NCI-H187 treated with DMSO at 0.1 percent for 48 hours (cell line): ENCODE measurements at places on chromosomes 3 and 15.

GRCh38 chr3:35616346-35616745, 23.0 kb upstream of the ARPP21 start:
- DNase-seq = no peak

- no peak for DNase-seq
Observed at GRCh38 chr3:133837487-133838295, 32.1 kb downstream of the SRPRB start.

GRCh38 chr15:52134502-52135144, 22.0 kb upstream of the BCL2L10 start:
- no peak for DNase-seq

GRCh38 chr15:81865850-81866537, 179.8 kb downstream of the MEX3B start:
- no peak for DNase-seq

DNA sequence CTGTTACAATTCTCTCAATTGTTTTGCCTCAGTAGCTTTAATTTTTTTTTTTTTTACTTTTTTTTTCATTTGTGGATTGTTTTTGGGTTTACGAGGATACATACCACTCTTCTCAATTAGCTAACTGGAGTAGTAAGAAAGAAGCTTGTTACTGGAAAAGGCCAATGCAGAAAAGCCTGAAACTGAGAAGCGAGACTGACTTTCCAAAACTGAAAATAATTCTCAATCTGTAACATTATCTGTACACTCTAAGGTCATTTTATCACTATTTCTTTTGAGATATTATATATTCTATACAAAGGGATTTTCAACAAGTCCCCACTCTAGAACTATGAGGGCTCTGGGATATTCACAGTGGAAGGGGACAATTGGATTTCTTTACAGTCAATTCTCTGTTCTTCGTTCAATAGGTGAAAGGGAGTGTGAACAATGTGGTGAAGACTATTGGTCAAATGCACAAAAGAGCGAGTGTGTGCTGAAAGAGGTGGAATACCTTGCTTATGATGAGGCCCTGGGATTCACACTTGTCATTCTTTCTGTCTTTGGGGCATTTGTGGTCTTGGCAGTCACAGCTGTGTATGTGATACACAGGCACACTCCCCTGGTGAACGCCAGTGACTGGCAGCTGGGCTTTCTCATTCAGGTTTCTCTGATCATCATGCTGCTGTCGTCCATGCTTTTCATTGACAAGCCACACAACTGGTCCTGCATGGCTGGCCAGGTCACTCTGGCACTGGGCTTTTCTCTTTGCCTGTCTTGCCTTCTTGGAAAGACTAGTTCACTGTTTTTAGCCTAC, 83.9 kb upstream of the KCNAB1 start:
- no peak for DNase-seq

DNA sequence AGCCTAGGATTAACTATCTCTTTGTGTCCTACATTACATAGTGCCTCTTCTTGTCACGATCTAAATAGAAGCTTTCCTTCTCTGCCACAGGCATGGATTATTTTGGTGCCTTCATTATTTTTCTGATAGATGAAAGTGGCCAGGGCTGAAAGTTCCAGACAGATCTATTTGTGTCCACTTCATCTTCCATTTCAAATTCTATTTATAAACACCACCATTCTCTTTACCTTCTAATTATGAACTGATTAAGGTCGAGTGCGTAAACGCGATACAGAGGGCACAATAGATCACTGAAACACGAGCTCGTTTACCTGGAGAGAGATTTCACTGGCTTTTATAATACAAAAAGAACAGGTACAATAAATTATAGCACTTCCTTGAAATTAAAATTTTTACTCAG, 105.0 kb downstream of the EDEM1 start:
- no peak for DNase-seq

DNA sequence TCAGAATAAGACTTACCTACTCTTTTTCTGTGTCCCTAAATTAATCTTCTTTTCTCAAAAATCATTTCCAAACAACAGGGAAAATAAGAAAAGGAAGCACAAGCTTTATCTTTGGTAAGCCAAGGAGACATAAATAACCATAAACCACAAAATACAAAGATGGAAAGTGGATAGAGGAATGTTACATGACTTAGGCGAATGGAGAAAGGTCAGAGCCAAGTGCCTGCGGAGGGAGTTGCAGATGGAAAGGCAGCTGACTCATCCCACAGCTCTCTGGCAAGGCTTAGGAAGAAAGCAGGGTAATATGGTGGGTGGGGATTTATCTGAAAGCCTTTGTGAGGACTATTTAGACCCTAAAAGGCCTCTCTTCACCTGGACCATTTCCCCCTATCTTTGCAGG, 72.8 kb downstream of the GALK2 start:
- DNase-seq = no peak

- DNase-seq = no peak
Observed at GRCh38 chr15:27694506-27695087, 404.5 kb downstream of the OCA2 start.

GRCh38 chr3:135329479-135329878, 534.4 kb downstream of the EPHB1 start:
- no peak for DNase-seq

DNA sequence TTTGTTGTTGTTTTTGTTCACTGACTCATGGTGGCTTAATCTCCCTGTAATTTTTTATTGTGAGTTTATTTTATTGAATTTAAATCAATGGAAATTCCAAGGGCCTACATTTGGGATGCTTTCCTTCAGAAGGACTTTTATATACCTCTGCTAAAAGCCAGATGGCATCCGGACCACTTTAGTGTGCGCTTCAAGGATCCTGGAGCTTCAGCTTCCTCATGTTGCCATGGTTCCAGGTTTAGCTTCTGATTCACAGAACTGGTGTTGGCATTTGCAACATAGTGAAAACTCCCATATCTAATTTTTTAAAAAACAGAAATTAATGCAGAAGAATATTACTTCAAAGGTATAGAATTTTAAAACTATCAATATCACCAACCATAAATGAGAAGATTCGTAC, 8.5 kb upstream of the HACD2 start:
- DNase-seq = no peak

GRCh38 chr15:56804279-56804678, 71.0 kb upstream of the ZNF280D start:
- no peak for DNase-seq

GRCh38 chr3:14592390-14592789, 52.2 kb upstream of the GRIP2 start:
- DNase-seq = no peak

GRCh38 chr15:48388016-48388851, 57.0 kb downstream of the DUT start:
- no peak for DNase-seq

DNA sequence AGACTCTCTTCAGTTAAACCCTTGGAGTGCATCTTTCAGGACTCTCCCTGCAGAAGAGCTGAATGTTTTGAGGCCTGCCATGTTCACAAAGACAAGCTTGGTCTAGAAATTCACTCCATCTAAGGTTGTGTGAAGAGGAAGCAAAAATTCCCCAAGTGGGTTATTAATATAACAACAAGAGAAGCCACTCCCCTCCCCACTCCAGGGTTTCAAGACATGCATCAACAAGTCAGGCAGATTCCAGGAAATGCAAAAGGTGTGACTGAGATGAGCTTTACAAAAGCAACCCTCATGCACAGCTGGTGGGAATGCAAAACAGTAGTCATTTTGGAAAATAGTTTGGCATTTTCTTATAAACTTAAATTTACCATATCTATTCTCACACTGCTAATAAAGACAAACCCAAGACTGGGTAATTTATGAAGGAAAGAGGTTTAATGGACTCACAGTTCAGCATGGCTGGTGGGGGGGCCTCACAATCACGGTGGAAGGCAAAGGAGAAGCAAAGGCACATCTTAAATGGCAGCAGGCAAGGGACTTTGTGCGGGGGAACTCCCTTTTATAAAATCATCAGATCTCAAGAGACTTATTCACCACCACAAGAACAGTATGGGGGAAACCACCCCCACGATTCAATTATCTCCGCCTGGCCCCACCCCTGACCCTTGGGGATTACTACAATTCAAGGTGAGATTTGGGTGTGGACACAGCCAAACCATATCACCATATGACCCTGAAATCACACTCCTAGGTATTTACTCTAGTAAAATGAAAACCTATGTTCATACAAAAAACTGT, 31.3 kb downstream of the TARS3 start:
- DNase-seq = no peak

DNA sequence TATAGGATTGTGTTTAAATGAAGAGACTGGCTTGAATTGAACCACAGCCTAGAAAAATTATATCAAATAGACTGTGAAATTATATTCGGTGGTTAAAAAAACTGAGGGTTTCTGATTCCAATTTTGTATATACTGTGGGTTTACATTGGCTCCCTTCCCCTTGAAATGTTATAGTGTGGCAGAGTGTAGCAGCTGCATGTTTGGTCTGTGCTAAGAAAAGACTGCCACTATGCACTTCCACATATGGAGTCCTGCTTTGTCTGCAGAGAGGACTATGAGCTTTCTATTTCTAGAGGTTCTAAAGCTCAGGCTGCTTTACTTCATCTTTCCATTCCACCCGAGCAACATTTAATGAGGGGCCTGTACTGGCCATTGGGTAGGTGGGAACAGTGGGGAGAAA, 112.3 kb downstream of the P3H2 start:
- no peak for DNase-seq

GRCh38 chr3:150396956-150397550, 11.0 kb upstream of the TSC22D2 start:
- no peak for DNase-seq

DNA sequence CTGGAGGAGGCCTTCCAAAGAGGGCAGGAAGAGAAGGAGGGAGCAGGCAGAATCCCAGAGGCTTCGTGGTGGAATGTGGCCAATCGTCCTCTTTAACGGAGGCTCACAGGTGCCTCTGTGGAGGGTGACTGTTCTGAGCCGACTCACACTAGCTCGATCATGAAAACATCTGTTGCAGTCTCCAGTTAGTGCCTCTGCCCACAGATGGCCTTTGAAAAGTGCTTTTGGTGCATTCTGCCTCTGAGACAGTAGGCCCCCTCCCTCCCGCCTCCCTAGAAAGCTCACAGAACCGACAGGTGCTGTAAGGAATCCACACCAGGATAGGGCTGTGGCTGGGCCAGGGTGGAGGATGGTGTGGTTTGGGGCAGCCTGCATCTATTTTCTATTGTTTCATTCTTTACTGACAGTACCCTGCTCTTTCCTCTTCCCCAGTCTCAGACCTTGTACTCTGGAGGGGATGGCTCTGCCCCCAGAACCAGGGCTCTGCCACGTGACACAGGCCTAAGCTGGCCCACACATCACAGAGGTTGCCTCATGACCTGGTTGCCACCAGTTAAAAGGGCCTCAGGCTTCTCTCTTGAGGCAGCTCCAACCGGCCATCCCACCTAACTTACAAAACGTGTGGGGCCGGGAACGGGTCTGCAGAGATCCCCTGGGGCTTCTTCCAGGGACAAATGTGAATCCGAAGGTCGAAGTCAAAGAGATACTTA, 27.2 kb upstream of the PIGZ start:
- DNase-seq = peak; percentile 11

- no peak for DNase-seq
Observed at GRCh38 chr15:31470756-31471155, 144.1 kb downstream of the KLF13 start.

DNA sequence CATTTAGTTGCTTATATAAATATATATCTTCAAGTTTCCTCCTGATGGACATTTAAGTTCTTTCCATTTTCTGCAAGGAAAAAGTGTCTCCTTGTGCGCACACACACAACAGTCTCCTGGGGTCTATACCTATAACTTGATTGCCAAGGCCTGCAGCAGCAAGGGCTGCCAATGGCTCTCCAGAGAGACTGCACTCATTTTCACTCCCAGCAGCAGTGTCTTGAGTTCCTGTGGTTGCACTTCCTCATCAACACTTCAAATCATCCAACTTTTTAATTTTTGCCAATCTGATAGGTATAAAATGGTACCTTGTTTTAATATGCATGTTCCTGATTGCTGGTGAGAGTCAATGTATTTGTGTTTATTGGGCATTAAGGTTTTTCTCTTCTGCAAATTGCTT, 23.1 kb downstream of the TNFAIP8L3 start:
- no peak for DNase-seq

DNA sequence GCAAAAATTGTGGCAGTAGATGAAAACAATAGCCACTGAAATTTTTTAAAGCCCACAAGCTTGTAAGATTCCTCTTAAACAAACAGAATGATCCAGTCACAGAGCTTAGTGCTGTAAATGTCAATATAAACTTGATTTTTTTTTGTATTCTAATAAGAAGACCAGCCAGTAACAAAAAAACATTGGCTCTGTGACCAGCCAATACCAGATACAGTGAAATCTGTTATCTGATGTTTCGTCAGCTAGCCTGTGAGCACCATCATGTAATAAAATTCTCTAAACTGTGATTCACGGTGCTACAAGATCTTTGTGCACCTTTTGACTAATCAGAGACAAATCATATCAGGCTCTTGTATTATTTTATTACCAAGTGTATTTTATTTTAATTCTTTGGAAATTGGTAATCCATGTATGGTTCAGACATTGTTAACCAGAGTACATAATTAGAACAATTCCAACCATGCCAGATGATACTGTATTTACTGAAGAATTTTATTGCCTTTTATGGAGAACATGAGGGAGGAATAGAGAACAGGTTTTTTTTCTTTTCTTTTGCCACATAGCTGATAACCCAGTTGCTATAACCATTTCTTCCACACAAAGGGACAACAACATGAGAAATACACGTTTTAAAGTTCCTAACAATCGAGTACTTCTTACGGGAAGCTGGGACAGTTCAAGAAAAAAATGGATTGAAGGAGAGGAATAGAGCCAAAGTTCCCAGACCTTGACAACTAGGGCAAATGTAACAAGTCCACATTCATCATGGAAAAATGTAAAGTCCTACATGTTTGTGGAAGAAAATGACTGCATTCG, 71.9 kb downstream of the FILIP1L start:
- no peak for DNase-seq

DNA sequence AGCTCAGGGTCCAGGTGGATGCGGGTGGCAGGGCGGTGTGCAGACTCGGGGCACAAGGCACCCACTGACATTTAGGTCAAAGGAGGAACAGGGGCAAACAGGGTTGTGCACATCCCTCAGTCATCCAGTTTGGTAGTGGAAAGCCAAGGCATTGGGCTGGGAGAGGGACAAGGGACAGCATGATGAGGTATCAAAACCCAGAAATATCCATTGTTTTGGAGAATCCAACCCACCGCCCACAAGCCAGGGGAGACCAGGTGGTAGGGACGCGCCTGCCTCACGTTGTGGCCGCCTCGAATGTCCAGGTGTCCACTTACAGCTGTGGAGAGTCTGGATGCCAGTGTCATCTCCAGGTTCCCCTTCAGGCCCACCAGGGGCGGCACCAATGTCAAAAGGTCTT, 33.3 kb downstream of the SLC41A3 start:
- no peak for DNase-seq
